H7 (cell line): ENCODE measurements at places on chromosomes 4 and X. TPM values are rescaled to one million over a fixed set of nuclear protein-coding genes. Genes with fewer than 3 reads are reported as not detected.
A peak's percentile ranks its signal among the peaks of the same experiment; 100 is the strongest.

- DNase-seq, result no peak
These were observed 277.2 kb upstream of the UGT8 start for GRCh38 chr4:114321366-114321765.

DNA sequence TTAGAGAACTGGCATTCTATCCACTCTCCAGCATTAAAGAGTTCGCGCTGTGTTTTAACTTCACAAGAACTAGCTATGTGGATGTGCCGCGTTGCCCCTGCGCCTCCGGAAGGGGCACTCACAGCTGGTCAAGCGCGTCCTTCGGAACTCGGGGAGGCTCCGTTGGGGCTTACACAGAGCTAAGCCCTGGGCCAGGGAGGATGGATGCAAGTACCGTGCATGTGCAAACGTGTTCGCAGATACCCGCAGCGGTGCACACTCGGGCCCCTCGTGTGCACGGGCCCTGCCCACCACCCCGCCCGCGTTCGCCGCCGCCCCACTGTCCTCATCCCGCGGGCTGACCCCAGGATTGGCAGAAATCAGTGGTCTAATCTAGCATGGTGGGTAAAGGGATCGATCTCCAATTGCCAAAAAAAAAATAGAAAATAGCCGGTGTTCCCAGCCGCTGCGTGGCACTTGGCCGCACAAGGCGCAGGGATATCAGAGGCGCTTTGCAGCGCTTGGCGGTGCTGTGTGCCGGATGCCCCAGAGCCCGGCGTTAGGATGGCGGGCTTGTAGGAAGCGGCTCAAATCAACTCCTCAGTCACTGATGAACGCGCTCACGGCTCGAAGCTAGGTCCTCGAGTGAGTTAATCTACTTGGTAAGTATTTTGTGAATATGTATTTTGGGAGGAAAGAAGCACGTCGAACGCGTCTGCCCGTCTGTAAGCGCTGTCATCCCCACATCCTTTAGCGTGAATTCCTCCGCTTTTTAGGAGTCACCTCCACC, 989 bp upstream of the PCDH10 start:
- DNase-seq, result peak; percentile 62

DNA sequence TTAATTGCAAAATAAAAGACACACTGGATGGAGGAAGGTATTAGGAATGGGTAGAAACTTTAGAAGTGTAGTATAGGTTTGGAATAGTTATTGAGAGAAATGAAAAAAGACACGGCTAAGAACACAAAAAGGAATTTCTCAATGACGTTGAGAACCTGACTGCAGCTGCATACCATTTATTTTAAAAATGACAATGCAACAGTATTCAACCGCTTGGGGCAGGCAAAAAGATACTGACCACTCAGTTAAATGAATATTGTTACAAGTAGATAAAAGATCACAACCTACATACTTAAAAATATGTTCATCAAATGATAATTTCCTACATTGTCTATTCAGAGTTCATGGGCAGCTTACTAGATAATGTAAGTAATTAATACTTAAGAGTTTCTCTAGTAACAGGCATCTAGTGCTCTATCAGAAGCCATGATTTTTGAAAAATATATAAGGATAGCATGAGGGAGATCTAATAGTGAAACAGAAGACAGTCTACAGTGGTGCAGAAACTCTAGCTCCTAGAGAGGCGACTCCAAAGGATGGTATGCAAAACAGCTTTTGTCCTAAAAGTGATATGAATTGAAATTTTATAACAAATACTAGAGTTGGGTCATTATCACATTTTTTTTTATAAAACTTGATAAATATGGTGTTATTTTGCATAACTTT, 216.2 kb upstream of the VEGFC start:
- no peak for DNase-seq

DNA sequence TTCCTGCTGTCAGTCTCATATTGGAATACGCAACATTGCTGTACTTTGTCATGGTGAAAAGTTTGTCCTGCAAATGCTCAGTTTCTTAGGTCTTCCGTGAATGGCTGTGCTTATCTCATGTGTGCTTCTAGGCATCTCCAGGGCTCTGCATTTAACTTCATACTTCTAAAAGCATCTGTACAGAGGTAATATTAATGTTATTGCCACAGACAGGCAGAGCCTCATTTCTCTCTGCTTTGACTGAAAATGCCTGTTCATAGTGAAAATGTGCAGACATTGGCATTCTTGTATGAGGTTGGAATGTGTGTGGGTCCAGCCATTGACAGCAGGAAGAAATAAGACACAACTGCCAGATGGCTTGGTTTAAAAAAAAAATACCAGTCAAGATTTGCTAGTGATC, 140.1 kb upstream of the TTC29 start:
- DNase-seq, result no peak

DNA sequence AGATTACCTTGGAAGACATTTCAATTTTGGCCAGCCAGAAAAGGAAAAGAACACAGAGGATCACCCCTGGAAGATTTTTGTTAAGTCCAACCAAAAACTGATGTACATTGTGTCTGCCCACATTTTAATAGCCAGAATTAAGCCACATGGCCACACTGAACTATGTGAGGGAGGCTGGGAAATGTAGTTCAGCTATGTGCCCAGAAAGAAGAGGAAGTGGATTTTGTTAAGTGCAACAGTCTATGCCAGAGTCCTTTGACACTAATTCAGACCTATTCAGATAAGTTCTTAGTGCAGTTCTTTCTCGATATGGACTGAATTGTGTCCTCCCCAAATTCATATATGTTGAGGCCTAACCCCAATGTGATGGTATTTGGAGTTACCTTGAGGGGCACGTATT, 18.4 kb downstream of the PRPS1 start:
- DNase-seq, result no peak

- DNase-seq, result no peak
These were observed 168.2 kb downstream of the AMELX start for GRCh38 chrX:11461201-11462001.

- no peak for DNase-seq
These were observed 146.5 kb downstream of the NDST3 start for GRCh38 chr4:118180776-118181175.

DNA sequence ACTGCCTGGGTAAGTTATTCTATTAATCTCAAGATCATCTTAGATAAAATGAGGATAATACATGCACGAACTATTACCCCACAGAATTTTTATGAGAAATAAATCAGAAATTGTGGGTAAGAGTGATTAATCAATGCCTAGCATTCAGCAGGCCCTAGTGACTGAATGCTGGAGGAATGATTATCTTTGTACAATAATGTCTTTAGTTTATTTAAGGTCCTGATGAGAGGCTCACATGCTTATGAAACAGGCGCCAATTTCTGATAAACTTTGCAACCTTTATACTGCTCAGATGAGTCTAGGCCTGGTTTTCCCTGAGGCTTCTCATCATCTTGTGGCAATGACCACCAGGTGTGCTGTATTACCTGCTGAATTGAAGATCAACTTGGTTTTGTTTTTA, 27.8 kb upstream of the BMP2K start:
- DNase-seq, result no peak

DNA sequence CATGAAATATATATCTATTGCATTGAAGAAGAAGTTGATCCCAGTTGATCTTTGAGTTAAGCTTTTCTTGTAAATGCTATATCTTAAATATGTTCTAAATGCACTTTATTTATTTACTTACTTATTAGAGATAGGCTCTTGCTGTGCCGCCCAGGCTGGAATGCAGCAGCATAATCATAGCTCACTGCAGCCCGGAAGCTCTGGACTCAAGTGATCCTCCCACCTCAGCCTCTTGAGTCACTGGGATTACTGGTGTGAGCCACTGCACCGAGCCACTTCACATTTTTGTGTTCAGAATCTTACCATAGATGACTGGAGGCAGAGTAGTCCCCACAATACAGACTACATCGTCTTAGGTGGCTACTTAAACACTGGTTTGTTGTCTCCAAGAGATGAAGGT, 324.3 kb upstream of the SLIT2 start:
- no peak for DNase-seq

DNA sequence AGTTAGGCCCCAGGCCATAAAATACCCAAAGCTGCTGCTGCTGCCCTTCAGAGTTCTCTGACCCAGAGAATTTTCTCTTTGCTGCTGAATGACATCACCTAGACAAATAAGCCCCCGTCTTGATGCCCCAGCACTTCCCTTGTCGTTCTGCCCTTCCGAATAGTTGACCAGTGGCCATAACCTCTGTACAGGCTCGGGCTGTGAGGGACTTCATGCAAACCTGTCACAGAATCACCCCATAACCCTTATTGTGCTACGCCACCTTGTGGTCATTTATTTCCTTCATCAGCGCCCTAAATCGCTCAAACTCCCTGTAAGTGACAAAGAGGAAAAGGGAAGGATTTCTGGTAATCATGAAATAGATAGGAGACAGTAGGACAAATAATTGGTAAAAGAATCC, 18.8 kb downstream of the SPACA5 start:
- peak; percentile 52 for DNase-seq

The ELK1 gene
- 32.7 and 33.8 TPM in 2 replicates for total RNA-seq

The CEP135 gene
- 6.4 and 9.9 TPM in 2 replicates for total RNA-seq

The ZIC3 gene
- total RNA-seq, result 114 and 140 TPM in 2 replicates
